ENCODE measurements at places on chromosomes 12 and 14. TPM values are rescaled to one million over a fixed set of nuclear protein-coding genes. Genes with fewer than 3 reads are reported as not detected.
A peak's percentile ranks its signal among the peaks of the same experiment; 100 is the strongest.

LRCOL1 gene
- not detected for total RNA-seq

DNA sequence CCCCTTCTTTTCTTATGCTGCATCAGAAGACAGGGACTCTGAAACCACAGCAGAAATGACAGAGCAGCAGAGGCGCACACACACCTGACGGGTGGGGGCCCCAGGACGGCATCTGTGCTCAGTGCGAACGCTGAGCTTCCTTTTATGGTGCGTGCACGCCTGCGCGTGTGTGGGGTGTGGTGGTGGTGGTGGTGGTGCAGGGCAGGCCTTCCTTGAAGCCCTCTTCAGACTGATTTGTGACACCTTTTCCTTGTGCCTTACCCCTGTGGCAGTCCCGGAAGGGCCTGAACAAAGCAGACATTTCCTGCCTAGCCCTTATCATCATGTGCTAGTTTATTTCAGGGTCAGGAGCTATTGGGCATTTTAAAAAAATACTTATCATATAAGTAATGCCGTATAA is 75.7 kb downstream of the TSPAN9 start:
- DNase-seq: no peak

SIX4 gene
- total RNA-seq: 4.4 TPM

DNA sequence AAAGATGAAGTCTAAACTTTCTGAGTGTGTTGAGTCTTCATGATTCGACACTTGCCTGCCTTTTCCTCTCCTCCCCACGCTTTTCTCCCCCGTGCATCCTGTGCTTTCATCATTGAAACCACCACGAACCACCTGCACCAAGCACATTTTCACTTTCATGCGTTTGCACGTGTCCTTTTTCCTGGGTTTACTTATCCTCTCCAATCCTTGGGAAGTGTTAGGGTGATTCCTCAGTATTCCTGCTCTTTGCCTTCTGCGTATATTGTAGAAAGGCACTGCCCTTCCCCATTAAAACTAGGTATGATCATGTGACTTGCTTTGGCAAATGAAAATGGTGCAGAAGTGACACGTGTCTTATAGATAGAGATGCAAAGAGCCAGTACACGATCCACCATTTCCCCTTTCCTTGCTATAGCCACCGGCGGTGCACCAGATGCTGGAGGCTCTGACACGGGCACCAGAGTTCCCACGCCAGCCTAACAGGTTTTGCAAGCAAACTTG is 106.6 kb downstream of the BRMS1L start:
- DNase-seq: no peak

- DNase-seq: no peak
Observed at GRCh38 chr14:32434880-32435279, 105.8 kb downstream of the AKAP6 start.

DNA sequence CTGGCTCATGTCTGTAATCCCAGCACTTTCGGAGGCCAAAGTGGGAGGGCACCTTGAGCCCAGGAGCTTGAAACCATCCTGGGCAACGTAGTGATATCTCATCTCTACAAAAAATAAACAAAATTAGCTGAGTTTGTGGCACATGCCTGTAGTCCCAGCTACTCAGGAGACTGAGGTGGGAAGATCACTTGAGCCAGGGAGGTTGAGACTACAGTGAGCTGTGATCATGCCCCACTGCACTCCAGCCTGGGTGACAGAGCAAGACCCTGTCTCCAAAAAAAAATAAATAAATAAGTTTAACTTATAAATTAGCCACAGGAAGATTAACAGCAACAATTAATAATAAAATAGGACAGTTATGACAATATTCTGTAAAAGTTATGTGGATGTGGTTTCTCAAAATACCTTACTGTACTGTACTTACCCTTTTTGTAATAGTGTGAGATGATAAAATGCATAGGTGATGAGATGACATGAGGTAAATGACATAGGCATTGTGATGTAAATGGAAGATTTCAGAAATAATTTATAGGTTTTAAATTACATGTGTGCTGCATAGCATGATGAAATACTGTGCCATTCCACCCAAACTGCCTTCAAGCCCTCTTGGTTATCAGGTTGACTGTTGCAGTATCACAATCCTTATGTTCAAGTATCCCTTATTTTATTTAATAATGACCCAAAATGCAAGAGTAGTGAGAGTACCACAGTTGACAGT is 22.0 kb downstream of the USP15 start:
- DNase-seq: no peak

GRCh38 chr14:106069804-106070625 is 543.6 kb downstream of the TMEM121 start:
- no peak for DNase-seq

HVCN1 gene
- 4.1 TPM for total RNA-seq

- DNase-seq: no peak
Observed at GRCh38 chr14:53547593-53547992, 394.5 kb upstream of the DDHD1 start.

- no peak for DNase-seq
Observed at GRCh38 chr14:89684139-89684538, 267.1 kb upstream of the FOXN3 start.

- DNase-seq: no peak
Observed at GRCh38 chr12:30357766-30358490, 337.7 kb downstream of the IPO8 start.

DNA sequence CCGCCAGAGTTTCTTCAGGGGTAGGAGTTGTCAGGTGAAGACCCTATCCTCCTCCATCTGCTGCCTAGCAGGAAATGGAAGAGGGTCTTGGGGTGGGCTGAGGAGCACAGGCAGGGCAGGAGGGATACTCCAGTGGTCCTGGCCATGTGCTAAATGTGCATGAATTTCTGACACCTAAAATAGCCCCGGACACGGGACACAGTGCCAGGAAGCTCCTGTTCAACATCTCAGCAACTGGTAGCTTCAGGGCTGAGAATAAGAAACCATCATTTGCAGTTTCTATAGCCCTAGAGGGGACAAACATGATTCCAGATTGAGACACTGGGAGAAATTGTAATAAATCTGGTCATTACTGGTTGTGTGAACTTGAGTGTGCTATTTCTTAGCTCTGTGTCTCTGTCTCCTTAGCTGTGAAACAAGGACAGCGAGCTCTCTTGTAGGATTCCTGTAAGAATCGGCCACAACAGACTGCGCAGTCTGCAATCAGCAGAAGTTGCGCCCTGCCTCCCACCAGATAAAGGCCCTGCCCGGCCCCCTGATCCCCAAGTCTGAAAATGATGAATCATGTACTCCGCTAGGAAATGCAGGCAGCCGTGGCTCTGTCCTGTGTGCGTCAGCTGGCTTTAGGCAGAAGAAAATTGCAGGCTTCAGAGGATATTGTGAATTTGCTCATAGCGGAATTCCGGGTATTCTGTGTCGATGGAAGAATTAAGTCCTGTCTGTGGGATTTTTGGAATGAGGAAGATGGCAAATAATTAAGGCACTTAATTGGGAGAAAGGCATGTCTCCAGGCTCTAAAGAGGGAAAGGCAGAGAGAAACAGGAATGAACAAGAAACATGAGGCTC is 35.2 kb upstream of the MEG3 start:
- peak; percentile 58 for DNase-seq

- no peak for DNase-seq
Observed at GRCh38 chr14:64463195-64463594, 2.1 kb upstream of the AKAP5 start.

HCAR3 gene
- total RNA-seq: 9.8 TPM

GRCh38 chr12:129001826-129002225 is 148.5 kb downstream of the GLT1D1 start:
- no peak for DNase-seq

GRCh38 chr12:24630446-24630845 is 318.5 kb downstream of the BCAT1 start:
- no peak for DNase-seq

- DNase-seq: no peak
Observed at GRCh38 chr14:49598189-49598484, 603 bp upstream of the LRR1 start.

- no peak for DNase-seq
Observed at GRCh38 chr12:122749569-122750332, 2.9 kb upstream of the DENR start.

DNA sequence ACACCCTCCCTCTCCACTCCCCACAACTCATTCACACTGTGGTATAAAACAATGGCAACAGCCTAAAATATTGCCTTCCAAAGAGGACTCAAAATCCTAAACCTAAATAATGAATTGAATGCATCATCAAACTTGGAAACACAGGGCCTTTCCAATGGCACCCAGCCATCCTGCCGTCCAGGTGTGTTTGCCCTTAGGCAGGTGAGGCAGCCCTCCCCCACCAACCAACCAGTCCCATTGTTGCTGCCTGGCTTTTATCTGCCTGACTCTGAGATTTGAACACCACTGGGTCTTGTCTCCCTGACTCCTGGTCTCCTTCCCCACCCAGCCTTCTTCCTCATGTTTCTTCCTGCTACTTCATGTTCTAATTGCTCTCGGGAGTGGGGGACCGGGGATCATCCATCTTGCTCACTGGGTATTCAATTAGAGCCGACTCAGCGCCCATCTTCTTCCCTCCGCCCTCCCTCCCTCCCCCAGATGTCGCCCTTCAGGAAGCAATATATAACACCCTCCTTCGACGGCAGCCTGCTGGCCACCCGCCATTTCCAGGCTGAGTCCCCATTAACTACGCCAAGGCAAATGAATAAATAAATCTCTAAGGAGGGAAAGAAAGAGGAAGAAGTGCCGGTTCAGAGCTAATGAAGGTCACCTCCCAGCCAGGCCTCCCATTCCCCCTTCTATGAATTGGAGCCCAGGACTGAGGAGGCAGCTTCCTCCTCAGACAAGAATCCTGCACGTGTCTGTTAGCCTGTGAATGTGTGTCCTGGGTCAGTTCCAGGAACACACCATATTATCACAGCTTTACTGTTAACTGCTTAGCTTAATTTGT is 36.3 kb upstream of the NTF3 start:
- no peak for DNase-seq

- DNase-seq: no peak
Observed at GRCh38 chr12:124097701-124098100, 124.7 kb downstream of the ZNF664 start.

GRCh38 chr12:41264281-41264680 is 76.2 kb downstream of the PDZRN4 start:
- DNase-seq: no peak

TAS2R14 gene
- 6.8 TPM for total RNA-seq

DNA sequence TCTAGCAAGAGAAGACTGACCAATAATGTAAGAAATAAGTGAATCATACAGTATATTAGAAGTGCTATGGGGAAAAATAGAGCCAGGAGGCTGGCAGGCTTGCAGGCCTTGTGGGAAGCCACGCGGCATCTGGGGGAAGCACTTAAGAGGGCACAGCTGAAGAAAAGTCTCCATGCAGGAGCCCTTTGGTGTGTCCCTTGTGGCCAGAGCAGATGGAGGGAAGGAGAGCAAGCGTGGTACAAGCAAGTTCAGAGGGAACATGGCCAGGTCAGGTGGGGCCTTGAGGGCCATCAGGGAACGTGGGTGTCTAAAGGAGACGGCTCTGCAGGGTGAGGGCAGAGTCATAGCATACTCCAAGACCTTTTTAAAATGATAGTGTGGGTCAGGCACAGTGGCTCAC is 51.7 kb downstream of the LRRC74A start:
- no peak for DNase-seq

GRCh38 chr12:117580718-117581062 is 219.3 kb upstream of the NOS1 start:
- DNase-seq: no peak

GPATCH2L gene
- 48.9 TPM for total RNA-seq

DNA sequence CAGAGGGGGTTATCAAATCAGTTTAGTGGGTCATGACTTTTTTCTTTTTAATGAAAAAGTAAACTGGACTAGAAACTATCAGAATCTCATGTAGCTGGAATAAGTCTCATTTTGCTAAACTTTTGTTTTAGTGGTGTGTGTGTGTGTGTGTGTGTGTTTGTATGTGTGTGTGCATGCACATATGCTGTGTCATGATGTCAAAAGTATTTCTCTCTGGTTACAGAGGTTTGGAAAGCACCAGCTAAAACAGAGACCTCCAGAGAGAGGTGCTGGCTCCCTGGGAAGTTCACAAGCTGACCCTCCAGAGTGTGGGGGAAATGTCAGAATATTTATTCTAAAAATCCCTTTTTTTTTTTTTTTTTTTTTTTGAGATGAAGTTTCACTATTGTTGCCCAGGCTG is 114.7 kb downstream of the LGMN start:
- DNase-seq: no peak

DNA sequence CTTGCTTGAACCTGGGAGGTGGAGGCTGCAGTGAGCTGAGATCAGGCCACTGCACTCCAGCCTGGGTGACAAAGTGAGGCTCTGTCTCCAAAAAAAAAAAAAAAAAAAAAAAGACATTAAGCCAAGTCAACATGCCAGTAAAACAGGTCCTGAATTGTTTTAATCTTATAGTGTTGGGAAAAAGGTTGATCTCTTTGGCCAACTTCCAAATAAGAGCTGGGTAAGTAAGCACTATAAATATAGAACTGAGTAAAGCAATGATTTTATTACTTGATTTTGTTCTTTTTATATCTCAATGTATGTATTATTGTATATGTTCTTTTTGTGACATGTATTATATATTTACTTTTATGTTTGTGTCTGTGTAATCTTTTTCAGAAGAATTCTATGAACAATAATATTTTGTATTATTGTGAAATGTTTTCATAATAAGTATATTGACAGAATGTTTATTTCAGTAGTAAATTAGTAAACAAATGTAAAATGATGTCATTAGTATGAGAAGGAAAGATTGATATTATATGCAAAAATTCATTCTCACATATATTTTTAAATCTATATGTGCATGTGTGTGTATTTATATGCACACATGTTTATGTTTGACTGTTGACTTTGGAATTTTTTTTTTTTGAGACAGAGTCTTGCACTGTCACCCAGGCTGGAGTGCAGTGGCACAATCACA is 9.6 kb upstream of the AKAP6 start:
- no peak for DNase-seq

GDF3 gene
- not detected for total RNA-seq

- no peak for DNase-seq
Observed at GRCh38 chr12:31605531-31605930, 14.6 kb upstream of the DENND5B start.

GRCh38 chr12:27467641-27468040 is 21.1 kb downstream of the SMCO2 start:
- no peak for DNase-seq

POTEG gene
- total RNA-seq: not detected

SLC6A13 gene
- 0.39 TPM for total RNA-seq

CEP170B gene
- total RNA-seq: 10.2 TPM

DNA sequence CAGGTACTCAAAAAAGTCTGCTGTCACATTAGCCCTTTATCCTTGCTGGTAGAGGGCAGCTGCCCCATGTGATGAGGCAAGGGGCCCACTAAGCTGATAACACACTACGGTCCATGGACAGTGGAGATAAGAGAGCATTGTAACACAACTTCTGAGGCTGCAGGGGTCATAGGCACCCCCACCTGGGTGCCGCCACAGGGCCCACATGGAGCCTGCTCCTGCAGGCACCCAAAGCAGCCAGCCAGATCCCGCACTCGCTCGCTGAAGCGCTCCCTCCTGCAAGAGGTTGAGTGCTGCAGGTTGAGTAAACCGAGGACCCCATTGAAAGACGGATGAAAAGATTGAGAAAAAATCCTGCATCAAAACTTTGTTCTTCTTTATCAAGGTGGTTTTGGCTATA is 566.3 kb upstream of the NOVA1 start:
- no peak for DNase-seq

NOXRED1 gene
- 0.10 TPM for total RNA-seq

ZBTB42 gene
- 2.8 TPM for total RNA-seq
